ENCODE measurements at places on chromosomes 3 and 15. TPM values are rescaled to one million over a fixed set of nuclear protein-coding genes. Genes with fewer than 3 reads are reported as not detected.

DNA sequence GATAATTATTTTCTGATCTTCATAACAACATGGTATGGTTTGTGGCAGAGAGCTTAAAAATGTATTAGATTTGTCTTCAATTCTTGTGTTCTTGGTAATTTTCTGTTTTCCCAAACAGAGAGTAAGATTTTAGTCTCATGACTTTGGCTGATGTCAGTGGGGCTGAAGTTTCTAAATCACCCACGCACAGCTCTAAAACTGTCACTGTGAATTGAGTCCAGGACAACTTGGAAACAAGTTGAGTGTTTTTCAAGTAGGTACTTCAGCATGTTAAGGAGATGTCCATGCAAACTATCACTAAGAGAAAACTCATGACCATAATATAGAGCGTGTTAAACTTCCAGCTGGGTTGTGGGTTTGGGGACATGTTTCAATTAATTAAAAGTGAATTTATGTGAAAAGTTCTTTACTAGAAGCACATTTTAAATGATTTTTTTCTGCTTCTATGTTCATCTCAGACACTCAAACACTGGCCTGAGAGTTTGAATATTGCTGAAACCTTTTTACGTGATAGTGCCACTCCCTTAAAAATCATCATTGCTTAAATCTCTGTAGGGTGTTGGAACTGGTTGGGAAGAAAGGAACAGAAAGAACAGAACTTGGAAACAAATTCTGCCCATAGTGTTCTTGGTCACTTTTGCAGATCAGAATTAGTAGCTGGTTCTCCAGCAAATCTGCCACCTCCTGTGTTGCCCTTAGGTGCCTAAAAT, 89.8 kb downstream of the KLHL25 start:
- peak overlapping the region; percentile 59 for H3K27ac ChIP-seq
- peaks cover 23% of the 10 kb centered on the region for H3K36me3 ChIP-seq
- no peak overlapping the region for H3K4me3 ChIP-seq
- no peak for DNase-seq
- H3K4me1 ChIP-seq = peaks cover 72% of the 10 kb centered on the region

DNA sequence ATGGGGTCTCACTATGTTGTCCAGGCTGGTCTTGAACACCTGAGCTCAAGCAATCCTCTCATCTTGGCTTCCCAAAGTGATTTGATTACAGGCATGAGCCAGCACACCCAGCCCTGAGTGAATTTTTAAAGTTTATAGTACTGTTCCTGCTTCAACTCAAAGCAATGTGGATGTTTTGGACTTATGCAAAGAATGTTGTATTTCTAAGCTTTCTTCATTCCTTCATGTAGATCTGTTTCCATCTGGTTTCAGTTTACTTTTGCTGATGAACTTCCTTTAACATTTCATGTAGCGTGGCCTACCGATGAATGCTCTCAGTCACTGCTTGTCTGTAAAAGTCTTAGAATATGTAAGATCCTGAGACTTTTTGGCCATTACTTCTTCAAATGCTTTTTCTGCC, 23.2 kb downstream of the NRG4 start:
- no peak for DNase-seq
- H3K4me3 ChIP-seq = no peak overlapping the region
- no peaks in the 10 kb centered on the region for H3K4me1 ChIP-seq
- H3K27me3 ChIP-seq = no peaks in the 10 kb centered on the region
- H3K36me3 ChIP-seq = no peaks in the 10 kb centered on the region
- H3K27ac ChIP-seq = no peak overlapping the region

GRCh38 chr3:129025108-129025507, 24.0 kb downstream of the EFCC1 start:
- H3K4me3 ChIP-seq = no peak overlapping the region
- no peak for DNase-seq

Gene ALG1L2
- not detected for total RNA-seq

Gene BOC
- 4.2 TPM for total RNA-seq

Gene MESP1
- total RNA-seq = 0.49 TPM
